Activated CD8-positive, alpha-beta memory T cell treated with anti-CD3 and anti-CD28 coated beads, Interleukin-2, amount 10 ng/mL, durations not matched to agents 7 days and 5 days (primary cell): ENCODE measurements at places on chromosomes 13 and 19.

DNA sequence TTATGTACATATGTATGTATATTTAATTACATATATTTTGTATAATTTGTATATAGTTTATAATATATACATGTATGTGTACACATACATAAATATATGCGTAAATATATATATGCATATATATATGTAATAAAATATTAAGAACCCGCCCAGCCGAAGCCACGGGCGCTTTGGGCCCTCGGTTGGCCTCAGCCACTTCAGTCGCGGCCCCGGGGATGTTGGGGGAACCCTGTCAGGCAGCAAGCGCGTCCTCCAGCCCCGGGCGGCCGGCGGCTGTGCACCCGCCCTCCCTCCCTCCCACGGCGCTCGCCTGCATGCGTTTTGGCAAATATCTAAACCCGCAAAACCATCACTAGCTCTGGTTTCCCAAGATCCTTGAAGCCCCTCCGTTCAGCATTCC, 7.9 kb upstream of the ZNF606 start:
- no peak overlapping the region for H3K4me3 ChIP-seq
- no peak overlapping the region for H3K27ac ChIP-seq
- peaks cover 31% of the 10 kb centered on the region for H3K36me3 ChIP-seq
- H3K27me3 ChIP-seq = no peaks in the 10 kb centered on the region
- DNase-seq = no peak

GRCh38 chr13:47004540-47004939, 107.7 kb upstream of the HTR2A start:
- H3K27ac ChIP-seq = no peak overlapping the region
- no peak overlapping the region for H3K4me3 ChIP-seq
- peaks cover 2% of the 10 kb centered on the region for H3K27me3 ChIP-seq
- no peaks in the 10 kb centered on the region for H3K4me1 ChIP-seq
- no peak for DNase-seq

GRCh38 chr19:31761281-31761913, 412.2 kb upstream of the TSHZ3 start:
- no peaks in the 10 kb centered on the region for H3K4me1 ChIP-seq
- DNase-seq = no peak
- no peaks in the 10 kb centered on the region for H3K27me3 ChIP-seq

DNA sequence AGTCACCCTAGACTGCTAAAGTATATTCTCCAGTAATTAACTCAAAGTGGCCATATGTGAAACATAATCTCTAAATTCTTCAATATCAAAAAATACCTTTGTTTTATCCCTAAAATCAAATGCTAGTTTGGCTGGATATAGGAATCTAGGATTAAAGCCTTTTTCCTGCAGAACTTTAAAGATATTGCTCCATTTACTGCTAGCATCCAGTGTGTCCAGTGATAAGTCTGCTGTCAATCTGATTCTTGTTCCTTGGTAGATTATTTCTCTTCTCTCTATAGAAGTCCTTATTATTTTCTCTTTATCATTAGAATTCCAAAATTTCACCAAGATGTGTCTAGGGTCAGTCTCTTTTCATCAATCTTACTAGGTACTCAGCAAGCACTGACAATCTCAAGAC, 384.6 kb downstream of the FGF14 start:
- H3K36me3 ChIP-seq = no peaks in the 10 kb centered on the region
- DNase-seq = no peak

DNA sequence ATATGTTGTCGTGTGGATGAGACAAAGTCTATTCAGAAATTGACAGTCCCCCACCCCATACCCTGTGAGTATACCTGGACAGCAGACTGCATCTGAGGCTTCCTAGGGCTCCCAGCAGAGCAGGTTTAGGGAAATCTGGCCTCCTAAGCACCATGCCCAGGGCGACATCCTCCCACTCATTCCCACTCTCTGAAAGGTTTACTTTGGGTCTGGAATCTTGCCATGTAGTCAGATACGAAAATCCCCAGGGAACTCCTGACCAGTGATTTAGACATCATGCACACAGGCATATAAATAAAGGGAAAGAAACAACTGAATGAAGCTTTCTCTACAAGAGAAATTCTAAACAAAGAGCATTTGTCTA, 717 bp upstream of the NALCN start:
- H3K36me3 ChIP-seq = no peaks in the 10 kb centered on the region
- peaks cover 3% of the 10 kb centered on the region for H3K4me1 ChIP-seq
- no peak overlapping the region for H3K4me3 ChIP-seq
- no peak for DNase-seq

- no peaks in the 10 kb centered on the region for H3K4me1 ChIP-seq
- H3K4me3 ChIP-seq = no peak overlapping the region
- DNase-seq = no peak
- no peaks in the 10 kb centered on the region for H3K27me3 ChIP-seq
- no peaks in the 10 kb centered on the region for H3K36me3 ChIP-seq
Observed at GRCh38 chr13:107819071-107819470, 396.3 kb downstream of the LIG4 start.

DNA sequence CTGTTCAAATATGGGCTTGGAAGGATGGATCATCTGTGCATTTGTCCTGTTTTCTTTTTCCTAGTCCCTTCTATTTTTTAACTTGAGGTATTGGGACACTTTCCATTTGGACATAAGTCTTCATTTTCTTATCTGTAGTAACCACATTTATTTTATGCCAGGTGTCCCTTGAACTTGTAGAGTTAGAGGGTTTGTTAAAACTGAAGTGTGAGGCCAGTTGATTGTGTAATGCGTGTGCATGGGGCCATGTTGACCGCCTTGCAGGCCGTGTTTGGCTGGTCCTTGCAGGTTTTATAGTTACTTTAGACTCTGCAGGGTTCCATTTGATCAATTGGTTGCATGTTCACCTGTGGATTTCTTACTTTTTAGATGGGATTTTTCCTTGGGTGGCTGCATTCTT, 21.0 kb downstream of the SAE1 start:
- H3K27me3 ChIP-seq = no peaks in the 10 kb centered on the region
- H3K27ac ChIP-seq = peak overlapping the region; percentile 6
- no peak overlapping the region for H3K4me3 ChIP-seq
- peaks cover 61% of the 10 kb centered on the region for H3K36me3 ChIP-seq
- DNase-seq = no peak
- peaks cover 23% of the 10 kb centered on the region for H3K4me1 ChIP-seq
